ENCODE measurements at places on chromosomes 6 and 20.

DNA sequence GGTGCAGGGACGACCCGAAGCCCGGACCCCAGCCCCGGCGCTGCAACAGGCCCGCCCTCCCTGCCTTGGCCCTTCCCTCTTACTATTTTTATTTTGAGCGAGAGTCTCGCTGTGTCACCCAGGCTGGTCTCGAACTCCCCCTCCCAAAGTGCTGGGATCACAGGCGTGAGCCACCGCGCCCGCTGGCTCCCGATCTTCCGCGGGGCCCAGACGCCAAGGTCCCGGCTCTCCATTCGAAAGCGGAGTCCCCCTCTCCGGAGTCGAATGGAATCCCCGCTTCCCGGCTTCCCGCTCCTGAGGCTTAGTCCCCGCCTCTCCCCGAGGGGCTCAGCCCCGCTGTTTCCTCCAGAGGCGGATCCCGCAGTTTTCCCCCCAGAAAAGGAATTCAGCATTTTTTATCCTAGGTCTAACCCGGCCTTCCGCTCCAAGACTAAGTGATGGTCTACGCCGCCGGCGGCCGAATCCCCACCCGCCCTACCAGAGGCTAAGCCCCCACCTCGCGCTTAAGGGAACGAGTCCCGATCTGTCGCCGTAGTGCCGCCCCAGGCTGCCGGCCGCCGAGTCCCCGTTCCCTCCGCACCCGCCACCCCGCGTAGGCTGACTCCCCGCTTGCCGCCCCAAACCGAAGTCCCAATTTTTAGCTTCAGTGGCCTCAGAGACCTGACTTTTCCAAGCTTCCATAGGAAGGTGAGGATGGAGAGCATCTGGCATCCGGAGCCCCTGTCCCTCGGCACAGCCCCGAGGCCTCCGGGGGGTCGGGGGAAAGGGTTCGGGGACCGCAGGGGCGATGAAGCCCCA is 11.5 kb upstream of the TMC2 start:
- no peak for DNase-seq

GRCh38 chr6:166774770-166775169 is 147.7 kb upstream of the RPS6KA2 start:
- no peak for DNase-seq

DNA sequence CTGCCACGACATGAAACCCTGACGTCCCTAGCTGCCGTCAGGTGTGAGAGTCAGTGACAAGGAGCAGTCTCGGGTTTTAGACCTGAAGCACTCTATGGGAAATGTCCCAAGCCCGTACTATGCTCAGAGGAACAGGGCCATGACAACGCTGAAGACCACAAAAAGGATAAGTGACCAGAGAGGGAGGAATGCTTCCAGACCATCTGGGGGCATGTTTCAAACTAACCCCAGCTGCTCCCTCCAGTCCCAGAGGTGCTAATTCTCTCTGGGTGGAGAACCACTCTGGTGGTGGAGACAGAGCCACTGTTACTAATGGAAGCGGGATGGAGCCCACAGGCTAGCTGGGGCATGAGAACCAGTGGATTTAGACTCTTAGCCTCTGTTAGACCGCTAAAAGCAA is 8.7 kb downstream of the AURKA start:
- DNase-seq = no peak

- peak; percentile 4 for DNase-seq
Measured at GRCh38 chr6:127737009-127737486, 160.1 kb downstream of the C6orf58 start.

GRCh38 chr20:24316731-24317130 is 152.7 kb upstream of the SYNDIG1 start:
- DNase-seq = no peak

DNA sequence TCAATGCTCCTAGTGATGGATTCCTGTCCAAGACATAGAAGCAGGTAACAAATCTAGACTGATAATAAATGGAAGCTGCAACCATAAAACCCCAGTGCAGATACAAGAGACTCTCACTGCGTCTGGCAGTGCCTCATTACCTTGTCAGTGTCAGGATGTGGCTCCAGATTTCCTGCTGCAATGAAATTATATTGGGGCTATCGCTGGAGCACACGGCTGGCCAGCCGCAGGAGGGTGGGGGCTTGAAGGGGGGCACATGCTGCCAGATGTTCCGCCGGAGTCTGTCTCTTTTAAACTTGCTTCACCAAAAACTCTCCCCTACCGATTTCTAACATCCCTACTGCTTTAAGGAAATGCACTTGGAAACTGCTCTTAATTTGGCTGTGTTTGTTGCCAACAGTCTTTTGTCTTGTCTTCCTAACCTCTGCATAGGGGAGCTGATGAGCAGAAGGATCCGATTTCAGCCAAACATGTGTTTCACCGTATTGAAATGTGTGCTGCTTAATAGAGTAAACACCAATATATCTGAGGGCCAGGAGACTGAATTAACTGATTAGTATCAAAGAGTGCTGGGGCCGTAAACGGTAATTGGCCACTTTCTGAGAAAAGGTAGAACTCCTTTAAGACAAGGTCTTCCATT is 102.2 kb upstream of the EXOC2 start:
- DNase-seq = no peak

DNA sequence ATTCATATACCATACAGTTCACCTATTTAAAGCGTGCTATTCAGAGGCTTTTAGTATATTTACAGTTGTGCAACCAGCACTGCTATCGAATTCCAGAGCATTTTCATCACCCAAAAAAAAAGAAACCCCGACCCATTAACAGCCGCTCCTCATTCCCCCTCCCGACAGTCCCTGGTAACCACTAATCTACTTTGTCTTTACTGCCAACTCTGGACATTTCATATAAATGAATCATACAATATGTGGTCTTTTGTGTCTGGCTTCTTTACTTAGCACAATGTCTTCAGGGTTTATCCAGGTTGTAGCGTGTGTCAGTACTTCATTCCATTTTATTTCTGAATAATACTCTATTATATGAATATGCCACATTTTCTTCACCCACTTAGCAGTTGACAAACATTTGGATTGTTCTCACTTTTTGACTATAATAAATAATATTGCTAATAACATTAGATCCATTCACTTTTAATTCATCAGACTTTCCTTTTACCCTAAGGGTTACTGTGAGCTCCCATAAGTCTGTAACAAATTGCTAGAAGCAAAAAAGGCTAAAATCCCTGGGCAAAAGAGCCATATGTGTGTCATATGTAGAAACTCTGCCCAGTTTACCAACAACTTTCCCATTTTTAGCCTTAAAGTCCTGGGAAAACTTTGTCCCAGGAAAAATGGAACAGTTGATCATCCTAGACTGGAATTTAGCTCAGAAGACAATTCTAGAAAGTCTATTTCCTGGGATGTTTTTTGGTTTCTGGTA is 23.2 kb upstream of the ROS1 start:
- no peak for DNase-seq

- no peak for DNase-seq
Measured at GRCh38 chr6:108005961-108006360, 48.0 kb upstream of the SEC63 start.

DNA sequence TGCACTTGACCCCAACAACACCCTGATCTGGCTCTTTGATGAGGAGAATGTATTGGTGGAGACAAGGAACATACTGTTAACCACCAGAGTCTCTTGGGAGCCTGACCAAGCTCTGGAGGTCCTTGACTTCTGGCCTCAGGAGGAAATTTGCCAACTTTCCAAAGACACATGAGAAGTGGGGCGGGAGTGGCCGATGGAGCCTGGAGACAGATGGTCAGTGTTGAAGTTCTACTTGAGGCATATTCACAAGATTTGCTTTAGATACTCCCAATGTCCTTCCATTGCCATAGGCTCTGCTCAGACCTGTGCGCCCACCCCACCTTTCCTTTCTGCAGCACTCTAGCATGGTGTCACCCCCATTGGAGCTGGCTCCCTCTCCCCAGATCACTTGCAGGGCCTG is 241.0 kb downstream of the SLC24A3 start:
- no peak for DNase-seq

DNA sequence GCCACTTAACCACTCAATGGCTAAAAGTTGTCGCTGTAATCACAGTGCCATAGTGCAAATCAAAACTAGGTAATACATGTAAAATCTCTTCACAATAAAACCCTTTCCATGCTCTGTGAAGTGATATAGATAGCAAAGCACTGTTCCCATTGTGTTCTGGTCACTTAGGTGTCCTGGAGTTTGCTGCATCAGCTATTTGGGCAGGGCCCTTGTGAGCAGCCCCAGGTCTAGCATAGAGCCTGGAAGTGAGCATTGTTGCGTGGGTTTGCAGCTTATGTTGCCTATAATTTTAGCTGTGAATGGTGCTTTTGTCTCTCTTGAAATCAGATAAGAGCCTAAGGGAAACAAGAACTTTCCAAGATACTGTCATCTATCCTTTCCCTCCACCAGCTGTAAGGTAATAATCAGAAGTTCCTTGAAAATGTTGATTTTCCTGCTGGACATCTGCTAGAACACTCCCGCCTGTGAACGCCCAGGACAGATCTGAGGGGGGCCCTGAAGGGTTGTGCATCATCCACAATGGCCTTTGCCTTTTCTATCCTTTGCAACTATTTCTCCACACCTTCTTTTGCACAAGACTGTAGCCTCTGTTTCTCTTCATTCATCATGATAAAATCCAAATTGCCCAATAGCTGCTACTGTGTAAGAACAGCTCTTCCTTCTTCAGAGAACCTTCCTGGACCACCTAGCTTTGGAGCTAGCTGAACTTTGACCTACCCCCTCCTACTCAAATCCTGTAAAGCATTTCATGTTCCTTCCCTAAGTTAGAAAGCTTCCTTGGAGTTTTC is 57.0 kb downstream of the TNFAIP3 start:
- no peak for DNase-seq

DNA sequence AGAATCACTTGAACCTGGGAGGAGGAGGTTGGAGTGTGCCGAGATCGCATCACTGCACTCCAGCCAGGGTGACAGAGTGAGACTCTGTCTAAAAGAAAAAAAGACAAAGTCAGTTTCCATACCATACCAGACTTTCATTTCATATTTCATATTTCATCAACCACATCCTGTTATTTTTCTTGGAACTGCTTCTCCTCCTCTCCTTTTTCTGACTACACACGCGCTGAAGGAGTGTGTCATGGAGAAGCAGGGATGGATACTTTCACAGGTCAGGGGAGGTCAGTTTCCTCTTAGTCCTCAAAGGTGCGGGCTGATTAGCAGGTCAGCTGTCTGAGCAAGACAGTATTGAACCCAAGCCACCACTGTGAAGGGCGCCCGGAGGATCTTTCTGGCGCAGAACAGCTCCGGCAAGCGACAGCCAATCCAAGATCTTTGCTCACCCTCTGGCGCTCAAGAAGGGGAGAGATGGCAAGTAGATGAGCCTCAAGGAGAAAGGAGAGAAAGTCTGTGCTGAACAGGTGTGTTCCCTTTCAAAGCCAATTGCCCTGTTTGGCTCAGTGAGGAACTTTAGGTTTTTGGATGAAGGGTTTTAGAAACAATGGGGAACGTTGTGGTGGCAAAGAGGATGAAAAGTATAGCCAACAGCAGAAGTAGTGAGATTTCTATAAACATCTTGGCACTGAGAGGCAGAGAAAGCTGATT is 18.9 kb upstream of the SYNJ2 start:
- no peak for DNase-seq

GRCh38 chr6:68127074-68127473 is 508.0 kb upstream of the ADGRB3 start:
- DNase-seq = no peak

DNA sequence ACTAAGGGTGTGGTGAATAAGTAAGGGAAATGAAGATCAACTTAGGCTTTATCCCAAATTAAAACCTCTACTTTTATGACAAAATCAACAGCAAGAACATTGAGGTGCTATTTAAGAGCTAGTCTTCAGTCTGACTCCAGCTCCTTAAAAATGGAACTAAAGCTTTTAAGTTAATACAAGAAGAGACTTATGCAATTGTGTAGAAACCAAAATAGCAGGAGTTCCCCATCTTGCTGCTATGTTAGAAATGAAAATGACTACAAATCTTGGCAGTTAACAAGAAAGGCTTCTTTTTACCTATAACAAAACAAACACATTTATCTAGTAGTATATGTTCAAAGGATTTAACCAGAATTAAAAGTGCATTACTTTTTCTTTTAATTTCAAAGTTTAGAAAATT is 25.7 kb downstream of the HMGN3 start:
- no peak for DNase-seq

DNA sequence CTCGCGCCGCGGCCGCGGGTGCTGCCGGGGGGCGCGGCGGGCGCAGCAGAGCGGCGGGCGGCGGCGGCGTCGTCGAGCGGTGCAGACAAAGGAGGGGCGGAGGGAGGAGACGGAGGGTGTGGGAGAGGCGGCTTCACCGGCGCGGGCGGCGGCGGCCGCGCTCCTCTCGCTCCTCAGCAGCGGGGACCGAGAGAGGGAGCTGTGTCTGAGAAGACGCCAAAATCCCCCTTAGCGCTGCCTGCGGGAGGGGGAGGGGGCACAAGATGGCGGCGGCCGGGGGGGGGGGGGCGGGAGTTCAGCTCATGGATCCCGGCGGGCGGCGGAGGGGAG is 296 bp downstream of the ADNP start:
- DNase-seq = no peak

DNA sequence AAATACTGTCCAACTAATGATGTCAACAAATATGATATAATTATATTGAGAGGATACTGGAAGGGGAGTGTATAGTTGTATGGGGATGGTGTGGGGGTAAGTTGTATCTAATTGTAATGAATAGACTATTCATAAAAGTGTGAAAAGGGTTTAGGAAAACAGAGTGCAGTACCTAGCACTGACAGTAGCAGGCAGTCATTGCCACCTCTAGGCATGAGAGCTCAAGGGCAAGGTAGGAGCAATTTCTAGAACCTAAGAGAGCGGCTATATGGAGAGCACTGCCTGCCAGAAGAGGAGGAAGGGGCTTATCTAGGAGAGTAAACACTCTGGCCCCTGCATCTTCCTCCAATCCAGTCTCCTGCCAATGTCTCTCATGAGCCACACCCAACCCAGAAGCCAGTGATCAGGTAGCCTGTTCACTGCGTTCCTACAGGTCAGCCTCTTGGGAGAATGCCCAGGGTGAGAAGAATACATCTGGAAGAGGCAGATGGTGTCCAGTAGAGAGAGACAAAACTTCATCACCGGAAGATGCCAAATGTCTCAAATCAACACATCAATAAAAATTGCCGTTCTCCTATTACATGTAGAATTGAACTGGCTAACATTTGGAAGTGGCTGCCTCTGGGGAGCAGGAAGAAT is 200.0 kb downstream of the LY86 start:
- no peak for DNase-seq

- DNase-seq = no peak
Measured at GRCh38 chr20:51094221-51094620, 71.3 kb upstream of the KCNG1 start.

- no peak for DNase-seq
Measured at GRCh38 chr6:3868544-3868943, 19.4 kb downstream of the FAM50B start.

DNA sequence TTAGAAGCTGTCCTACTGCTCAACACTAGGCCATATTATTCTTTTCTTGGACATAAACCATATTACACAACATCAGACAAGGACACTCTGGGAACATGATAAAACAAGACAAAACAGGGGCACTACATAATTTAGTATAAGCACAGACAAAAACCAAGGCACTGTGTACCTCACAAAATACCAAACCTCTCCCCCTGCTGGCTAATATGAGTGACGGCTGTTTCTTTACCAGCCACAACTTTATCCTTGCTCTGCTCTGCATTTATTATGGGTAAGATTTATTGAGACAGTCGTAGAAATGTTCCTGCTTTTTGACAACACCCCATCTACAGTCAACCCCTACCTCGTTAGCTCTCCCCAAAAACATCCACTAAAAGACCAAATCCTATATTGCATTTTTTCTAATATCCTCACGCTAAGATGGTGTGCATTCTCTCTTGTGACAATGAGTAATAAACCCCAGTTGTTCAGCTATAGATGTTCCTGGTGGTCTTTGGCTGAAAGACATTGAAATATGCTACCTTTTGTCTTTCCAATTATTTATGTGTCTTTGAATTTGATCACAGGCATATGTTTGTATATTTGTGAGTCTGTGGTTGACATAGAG is 23.8 kb upstream of the POLR1H start:
- no peak for DNase-seq

GRCh38 chr6:39952167-39952566 is 17.9 kb upstream of the MOCS1 start:
- DNase-seq = no peak
